OCI-LY7 (cell line): ENCODE measurements at places on chromosomes 2 and 18. TPM values are rescaled to one million over a fixed set of nuclear protein-coding genes. Genes with fewer than 3 reads are reported as not detected.

DNA sequence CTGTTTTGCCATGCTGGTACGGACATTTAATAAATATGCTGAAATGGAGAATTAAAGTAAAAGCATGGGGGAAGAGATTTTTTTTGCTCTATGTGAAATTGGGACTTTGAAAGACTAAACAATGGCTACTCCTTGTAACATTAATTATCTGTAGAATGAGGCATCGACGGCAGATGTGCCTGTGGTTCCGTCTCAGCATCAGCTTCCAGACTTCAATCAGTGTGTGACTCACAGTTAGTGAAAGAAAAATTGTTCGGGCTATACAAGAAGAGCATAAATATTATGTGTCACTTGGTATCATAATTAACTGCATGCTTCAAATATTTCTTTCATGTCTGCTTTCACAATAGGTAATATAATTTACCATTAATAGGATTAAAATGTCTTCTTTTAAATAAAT lies 117.0 kb upstream of the SMIM21 start:
- DNase-seq: no peak

- DNase-seq: no peak
Observed at GRCh38 chr2:121161272-121161671, 123.7 kb downstream of the TFCP2L1 start.

GRCh38 chr2:216519154-216519762 lies 20.6 kb downstream of the RPL37A start:
- DNase-seq: peak; percentile 68

- no peak for DNase-seq
Observed at GRCh38 chr2:128996078-128996477, 677.4 kb upstream of the HS6ST1 start.

DNA sequence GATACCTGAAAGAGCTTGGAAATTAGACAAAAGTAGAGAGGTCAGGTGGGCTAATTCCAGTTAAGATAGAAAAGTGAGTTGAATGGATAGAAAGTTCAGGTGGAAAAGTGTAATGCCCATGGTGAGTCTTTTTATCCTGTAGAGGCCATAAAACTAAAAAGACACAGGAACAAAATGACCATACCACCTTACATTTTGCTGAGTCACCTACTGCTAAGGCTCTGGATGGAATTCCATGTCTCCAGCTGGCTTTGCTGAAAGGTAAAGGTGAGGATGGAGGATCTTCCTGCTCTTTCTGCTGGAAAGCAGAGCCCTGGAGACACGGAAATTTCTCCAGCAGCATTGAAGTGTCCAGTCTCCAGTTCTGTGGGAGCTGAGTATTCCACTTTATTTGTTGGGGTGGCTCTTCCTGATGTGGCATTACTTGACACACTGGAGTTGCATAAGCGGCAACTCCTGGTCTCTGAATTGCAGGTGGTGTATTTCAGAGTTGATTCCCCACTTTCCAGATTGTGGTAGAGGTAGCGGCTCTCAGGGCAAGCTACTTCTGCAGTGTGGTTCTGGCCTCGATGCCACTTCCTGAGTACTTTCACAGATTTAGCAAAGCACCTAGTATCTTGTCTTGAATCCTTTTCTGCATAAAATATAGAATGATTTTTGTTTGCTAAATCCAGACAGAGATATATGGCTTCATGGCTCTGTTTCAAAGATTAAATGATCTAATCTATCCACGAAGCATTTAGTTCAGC lies 10.7 kb downstream of the IL1RL2 start:
- DNase-seq: no peak

DNA sequence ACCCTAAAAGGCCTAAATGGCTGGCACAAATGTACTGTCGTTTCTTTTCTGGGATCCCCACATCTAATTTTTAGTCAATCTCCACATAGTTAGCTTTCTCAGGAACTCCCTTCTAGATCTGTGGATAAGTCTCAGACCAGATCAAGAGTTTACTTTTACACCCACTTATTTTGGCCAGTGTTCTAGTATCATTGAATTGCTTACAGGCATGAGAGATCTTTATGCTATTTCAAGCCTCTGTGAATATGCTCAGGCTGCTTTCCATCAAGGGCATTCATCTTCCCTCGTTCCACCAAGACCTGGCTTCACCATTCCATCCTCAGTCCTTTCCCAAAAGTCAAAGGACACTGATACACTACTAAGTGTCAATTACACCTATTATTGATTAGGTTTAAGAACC lies 27.8 kb upstream of the SCN1A start:
- no peak for DNase-seq

DNA sequence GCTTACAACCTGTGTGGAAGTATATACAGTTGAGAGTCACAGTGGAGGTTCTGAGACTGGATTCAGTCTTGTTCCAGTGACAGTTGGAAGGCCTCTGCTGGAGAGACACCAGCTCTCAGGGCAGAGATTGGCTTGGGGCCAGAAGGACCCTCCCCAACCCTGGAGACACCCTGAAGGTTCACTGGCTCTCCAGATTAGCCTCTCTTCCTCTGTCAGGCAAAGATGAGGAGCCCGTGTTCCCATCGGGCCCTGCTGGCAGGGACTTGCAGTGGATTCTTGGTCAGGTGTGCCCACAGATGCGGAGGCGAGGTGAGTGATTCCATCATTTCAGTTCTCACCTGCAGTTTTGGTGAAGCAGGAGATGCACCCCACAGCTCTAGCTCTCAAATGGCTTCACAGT lies 78.6 kb downstream of the FAM210A start:
- no peak for DNase-seq

- DNase-seq: no peak
Observed at GRCh38 chr18:13834496-13835015, 10.6 kb downstream of the MC5R start.

DNA sequence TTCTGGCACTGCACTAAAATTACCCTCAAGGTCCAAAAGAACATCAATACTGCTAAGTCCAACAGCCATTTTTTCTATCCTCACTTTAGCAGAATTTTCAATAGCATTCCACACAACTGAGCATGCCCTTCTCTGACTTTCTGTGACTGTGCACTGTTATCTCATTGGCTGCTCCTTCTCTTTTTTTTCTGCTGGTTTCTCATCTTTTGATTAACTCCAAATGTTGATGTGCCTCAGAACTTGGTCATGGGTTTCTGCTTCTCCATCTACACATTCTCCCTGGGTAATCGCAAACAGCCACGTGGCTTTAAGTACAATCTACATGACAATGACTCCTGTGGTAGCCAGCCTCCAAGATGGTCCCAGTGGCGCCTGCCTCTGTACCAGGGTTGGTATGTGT lies 75.0 kb upstream of the CD226 start:
- DNase-seq: no peak

DNA sequence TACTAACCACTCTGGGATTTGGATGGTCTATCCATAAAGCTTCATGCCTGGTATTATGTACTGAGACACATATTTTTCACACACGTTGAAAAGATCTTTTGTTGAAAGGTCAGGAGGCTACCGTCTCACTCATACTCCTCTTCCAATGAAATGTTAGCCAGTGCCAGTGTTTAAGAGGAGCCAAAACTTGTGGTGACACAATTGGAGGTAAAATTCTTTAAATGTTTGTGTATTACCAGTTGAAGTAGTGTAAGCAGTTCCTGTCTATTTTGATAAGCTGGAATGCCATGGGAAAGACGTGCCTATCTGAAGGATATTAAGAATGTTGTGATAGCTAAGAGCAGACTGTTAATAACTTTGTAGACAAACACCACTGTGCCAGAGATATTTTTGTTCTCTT lies 32.1 kb downstream of the MARCHF7 start:
- DNase-seq: no peak

DNA sequence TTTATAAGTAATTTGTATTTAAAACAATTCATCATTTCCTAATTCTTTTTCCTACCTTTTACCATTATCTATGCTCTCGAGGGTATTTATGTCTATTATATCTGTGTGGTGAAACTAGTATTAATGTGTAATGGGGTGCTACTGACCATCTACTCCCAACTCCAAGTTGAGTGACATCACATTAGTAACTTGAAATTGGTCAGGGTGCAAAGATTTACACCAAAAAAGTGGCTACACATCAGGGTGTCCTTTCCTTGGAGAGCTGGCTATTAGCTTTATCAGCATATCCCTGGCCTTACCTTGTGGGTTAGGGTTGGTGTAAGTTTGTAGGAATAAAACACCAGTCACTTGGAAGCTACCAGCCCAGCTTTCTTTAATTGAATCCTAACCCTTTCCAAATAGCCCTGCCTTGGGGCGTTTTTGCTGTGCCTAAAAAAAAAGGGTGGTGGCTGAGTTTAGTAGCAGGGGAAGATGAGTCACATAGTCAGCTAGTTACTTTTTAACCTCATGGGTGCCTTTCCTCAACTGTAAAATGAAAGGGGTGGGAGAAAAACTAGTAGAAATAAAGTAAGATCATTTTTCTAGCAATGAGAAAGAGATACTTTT lies 14.0 kb downstream of the ANXA4 start:
- DNase-seq: no peak

DNA sequence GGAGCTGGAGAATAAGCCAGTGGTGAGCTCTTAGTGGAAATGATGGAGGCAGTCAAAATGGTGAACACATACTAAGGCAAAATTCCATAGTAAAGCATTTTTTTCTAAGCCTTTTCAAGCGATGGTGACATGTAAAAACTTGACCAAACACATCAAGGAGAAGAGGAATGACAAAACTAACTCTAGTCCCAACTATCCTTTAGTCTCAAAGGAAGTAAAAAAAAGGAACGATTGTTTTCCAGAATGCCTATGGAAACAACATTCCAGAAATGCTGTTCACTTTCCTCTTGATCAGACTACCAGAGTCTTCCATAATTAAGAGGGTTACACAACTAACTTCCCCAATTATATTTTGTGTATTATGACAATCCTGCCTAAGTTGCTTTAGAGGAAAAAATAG lies 715.6 kb downstream of the EPHA4 start:
- DNase-seq: no peak

DNA sequence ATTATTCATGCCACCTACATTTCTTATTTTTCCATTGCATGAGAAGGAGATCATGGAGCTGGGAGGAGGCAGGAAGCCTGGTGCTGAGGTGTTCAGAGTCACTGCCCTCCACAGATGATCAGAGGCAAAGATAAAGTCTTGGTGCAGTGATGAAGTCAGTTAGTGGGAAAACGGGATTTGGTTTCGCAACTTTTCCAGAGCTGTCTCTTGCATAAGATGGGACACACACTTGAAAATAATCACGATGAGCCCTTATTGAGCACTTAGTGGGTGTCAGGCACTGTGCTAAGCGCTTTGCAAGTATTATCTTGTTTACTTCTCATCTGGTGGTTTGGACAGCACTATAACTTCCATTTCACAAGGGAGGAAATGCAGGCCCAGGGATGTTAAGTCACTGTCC lies 222.1 kb upstream of the SMAD2 start:
- DNase-seq: no peak

- DNase-seq: no peak
Observed at GRCh38 chr2:127957240-127957639, 70.6 kb downstream of the SAP130 start.

DNA sequence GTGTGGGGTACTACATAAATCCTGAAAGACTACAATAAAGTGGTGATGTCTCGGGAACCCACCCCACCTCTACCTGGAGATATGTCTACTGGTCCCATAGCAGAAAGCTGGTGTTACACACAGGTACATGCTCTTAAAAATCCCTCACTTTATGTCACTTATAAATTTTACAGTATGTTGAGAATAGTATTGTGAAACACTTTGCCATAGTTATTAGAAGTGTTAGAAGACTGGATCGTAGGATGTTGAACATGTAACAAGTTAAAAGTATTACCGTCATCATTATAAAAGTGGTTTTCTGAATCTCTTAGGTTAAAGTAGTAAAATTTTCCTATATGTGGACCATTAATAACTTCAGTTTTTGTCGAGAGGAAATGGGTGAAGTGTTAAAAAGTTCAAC lies 48.6 kb downstream of the SPOPL start:
- no peak for DNase-seq

Gene SULT1C4
- total RNA-seq: not detected in 2 replicates

Gene ASB18
- total RNA-seq: not detected in 2 replicates

Gene TRABD2A
- total RNA-seq: 1.6 and 1.8 TPM in 2 replicates

Gene GPR35
- 1.4 and 2.4 TPM in 2 replicates for total RNA-seq

Gene CRACDL
- 0.13 and 0.59 TPM in 2 replicates for total RNA-seq

Gene PIGN
- 21.6 and 23.7 TPM in 2 replicates for total RNA-seq

Gene TSHZ1
- 9.5 and 10.5 TPM in 2 replicates for total RNA-seq
